ENCODE measurements at places on chromosomes 5 and 9.

DNA sequence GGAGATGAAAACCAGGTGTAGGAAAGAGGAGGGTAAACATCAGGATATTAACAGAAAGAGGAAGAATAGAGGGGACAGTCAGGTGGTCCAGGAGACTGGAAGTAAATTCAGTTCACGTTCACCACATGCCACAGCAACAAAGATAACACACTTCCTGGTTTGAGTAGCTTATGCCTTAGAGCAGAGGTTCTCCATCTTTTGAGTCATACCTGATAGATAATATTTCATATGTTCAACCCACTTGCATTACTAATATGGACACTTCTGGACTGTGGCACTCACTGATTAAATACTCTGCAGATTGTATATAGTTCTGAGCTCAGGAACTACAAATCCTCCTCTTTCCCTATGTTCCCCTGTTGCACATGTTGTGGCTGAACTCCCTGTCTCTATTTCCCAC lies 179.9 kb upstream of the NR3C1 start:
- no peak for DNase-seq

DNA sequence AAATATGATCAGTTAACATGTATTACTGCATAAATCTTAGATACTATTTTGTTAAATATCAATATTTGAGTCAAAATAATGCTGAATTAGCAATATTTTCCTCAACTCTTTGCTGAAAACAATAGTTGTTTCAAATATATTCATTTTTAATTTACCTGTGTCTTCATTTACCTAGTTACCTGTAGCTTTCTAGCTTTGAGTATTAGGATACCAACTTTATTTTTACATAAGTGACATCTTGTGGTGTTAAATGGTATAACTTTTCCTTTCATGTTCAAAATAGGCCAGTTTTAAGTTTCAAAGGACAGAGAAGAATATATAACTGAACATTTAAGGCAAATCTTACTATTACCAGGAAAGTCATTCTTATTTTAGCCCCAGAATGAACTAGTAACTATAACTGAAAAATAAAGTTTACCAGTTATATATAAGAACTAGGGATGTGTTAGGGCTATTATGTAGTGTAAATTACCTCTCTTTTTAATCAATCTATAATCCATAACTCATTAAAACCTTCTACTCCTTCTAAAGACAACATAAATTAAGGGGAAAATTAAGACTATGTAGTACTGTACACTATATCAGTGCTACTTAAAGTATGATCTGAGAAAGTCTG lies 25.3 kb downstream of the AP3B1 start:
- peak; percentile 46 for DNase-seq

- no peak for DNase-seq
Observed at GRCh38 chr9:89484475-89485404, 13.2 kb downstream of the SEMA4D start.

- no peak for DNase-seq
Observed at GRCh38 chr5:109660301-109660700, 29.4 kb upstream of the MAN2A1 start.

GRCh38 chr5:146447734-146448380 lies 724 bp downstream of the TCERG1 start:
- DNase-seq = peak; percentile 53

DNA sequence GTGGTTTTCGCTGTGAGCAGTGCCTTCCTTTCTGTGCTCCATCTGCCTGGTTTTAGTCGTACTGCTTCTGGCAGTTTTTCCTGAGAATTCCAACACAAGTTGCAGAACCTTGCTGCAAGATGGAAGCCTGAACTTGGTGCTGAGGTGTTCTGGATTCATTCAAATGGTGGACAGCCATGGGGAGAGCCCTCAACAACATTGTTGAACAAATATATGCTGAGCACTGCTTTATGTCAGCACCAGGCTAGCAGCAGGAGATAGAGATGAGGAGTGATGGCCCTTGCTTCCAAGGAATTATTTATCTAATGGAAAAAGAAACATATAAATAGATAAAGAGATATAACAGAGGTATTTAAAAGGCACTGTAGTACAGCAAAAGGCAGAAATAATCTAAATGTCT lies 7.3 kb upstream of the RPS6 start:
- no peak for DNase-seq

DNA sequence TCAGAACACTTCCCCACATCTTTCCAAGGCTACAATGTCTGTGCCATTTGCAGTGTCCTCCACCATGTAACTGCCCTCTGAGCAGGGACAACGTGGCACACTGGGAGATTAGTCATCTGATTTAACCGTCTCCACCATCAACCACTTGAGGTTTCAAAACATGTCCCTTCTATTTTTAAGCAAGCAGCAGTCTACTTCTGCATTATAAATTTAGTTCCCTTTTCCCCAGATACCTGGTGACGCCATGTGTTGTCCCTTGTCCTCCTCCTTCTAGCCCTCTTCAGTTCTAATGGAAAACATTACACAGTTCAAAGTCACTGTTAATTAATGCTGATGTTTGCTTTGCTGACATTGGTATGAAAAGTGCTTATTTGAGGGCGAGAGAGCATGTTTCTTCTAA lies 52.8 kb downstream of the ATP10B start:
- DNase-seq = no peak

- no peak for DNase-seq
Observed at GRCh38 chr5:134590992-134591659, 41.5 kb downstream of the SAR1B start.

DNA sequence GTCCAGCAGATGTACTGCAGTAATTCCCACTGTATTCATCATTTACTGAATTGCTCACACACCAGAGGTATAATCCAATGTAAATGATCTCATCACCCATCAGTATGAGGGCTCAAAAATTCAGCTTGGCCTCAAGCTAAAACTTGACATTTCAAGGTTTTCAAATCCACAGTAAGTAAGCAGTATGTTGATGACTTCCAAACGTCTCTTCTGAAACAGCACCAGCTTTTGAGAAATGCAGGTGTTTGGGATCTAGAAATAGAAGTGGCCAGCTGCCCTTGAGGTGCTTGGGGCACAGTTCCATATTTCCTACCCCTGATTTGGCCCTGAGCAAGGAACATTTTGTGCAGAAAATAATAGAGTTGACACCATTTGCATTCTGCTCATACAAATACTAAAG lies 388.0 kb upstream of the TUSC1 start:
- DNase-seq = no peak

- DNase-seq = no peak
Observed at GRCh38 chr9:37187292-37187691, 66.9 kb downstream of the ZCCHC7 start.

DNA sequence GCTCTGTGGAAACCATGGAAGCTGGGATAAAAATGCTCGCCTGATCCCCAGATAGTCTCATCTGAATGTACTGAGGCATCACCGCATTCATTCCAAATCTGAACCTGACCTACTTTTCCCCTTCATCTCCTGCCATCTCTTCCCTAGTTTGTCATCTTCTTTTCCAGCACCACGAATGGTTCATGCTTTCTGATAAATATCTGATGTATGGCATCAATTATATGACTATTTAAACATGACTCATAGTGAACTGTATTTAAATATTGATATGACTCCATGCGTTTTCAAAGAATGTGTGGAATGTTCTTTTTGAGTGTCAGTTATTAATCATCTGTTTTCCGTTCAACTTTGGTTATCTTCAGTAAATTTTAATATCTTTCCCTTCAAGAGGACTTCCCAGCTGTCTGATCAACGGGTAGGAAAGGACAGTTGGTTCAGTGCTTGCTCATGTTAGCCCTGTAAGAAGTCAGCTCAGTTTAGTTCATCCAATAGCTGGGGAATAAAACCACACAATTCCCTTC lies 21.1 kb downstream of the BASP1 start:
- DNase-seq = peak; percentile 57

DNA sequence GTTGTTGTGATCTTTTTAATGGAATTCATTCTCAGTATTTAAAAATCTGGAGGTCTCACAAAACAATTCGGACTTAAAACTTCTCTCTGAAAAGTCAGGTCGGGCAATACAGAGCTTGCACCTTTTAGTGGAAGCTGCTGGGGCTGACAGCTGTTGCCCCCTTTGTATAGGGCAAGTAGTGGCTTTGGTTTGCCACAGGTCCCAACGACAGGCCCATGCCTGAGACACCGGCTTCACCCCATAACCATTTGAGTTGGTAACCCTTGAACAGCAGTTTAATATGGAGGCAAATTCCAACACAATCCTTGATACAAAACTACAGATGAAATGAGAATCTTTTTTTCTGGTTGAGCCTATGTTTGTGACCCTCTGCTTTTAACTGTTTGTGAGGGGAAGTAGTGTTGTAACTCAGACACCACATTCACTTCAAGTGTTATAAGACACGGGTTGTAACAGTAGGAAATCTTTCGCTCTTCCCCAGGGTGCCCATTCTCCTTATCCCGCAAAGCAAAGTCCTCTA lies 752 bp upstream of the GLRX start:
- DNase-seq = no peak

Measured in adipocyte (in vitro differentiated cells).